Type B pancreatic cell (in vitro differentiated cells): ENCODE measurements at places on chromosomes 7 and 10. TPM values are rescaled to one million over a fixed set of nuclear protein-coding genes. Genes with fewer than 3 reads are reported as not detected.

Gene HEPACAM2
- 37.3 and 55.7 TPM in 2 replicates for total RNA-seq

Gene PIP
- not detected in 2 replicates for total RNA-seq

Gene TSPAN15
- total RNA-seq = 19.4 and 19.7 TPM in 2 replicates

Gene RASSF4
- total RNA-seq = 22.7 and 27.9 TPM in 2 replicates

Gene RBM20
- 2.8 and 5.2 TPM in 2 replicates for total RNA-seq

Gene SOSTDC1
- 5.4 and 6.0 TPM in 2 replicates for total RNA-seq
